ENCODE measurements at places on chromosomes 16 and 17.

DNA sequence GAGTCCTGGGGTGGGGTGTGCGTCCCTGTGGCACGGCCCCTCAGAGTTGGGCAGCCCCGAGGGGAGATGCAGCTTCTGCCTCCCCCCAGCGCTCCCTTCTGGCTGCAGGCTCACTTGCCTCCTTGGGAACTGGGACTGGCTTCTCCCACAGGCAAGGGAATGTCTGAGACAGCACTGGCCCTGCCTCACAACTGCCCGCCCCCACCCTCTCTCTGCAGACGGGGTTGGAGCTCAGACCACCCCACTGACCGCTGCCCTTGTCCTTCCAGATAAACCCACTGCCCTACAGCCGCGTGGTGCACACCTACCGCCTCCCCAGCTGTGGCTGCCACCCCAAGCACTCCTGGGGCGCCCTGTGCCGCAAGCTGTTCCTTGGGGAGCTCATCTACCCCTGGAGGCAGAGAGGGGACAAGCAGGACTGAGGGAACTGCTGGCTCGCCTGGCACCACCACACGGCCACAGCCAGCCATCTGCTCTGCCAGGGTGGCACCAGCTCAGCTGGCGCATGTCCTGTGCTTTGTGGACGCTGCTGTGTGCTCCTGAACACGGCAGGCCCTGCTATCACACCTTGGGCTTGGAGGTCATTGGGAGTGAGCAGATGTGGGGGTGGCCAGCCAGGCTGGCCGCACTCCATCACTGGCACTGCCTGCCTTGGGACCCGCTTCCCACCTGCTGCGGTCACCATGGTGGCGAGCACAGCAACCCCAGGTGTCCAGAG, 7.1 kb upstream of the RAB40C start:
- DNase-seq = no peak

GRCh38 chr17:82705756-82706155, 7.3 kb upstream of the RAB40B start:
- no peak for DNase-seq

DNA sequence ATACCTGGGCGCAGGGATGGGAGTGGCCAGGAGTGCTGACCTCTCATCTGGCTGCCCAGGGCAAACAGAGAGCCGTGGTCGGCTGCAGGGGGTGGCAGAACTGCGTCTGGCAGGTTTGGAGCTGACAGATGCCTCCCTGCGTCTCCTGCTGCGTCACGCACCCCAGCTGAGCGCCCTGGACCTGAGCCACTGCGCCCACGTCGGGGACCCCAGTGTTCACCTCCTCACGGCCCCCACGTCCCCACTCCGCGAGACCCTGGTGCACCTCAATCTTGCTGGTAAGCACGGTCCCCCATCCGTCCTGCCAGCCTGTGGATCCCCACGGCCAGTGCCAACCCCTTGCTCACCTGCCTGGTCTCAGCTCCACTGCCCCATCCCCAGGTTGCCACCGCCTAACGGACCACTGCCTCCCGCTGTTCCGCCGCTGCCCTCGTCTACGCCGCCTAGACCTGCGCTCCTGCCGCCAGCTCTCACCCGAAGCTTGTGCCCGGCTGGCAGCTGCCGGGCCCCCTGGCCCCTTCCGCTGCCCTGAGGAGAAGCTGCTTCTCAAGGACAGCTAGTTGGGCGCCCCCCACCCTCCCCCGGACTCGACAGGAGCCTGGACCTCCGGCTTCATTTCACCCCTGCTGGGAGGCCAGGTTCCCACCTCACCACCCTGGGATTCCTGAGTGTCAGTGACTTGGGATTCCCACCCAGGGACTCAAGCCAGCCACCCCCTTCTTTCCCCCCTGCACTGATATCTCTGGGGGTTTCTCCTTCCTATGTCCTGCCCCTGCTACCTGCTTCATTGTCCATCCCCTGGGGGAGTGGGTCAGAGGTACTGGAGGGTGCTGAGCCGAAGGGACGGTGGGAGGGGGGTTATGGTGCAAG, 2.0 kb upstream of the ORAI3 start:
- no peak for DNase-seq

- no peak for DNase-seq
Measured at GRCh38 chr17:1078831-1079561, 82.1 kb downstream of the TIMM22 start.

- DNase-seq = no peak
Measured at GRCh38 chr16:89739383-89739782, 18.0 kb downstream of the ZNF276 start.

GRCh38 chr17:7955414-7956227, 23.6 kb downstream of the CNTROB start:
- no peak for DNase-seq

GRCh38 chr17:79399610-79400144, 211.2 kb downstream of the RBFOX3 start:
- no peak for DNase-seq

- no peak for DNase-seq
Measured at GRCh38 chr16:19802612-19803011, 82.0 kb downstream of the GPRC5B start.

Measured in GM06990 (cell line).